ENCODE measurements at places on chromosomes 1 and 21.

GRCh38 chr1:43602990-43603389 lies 47.0 kb upstream of the KDM4A start:
- DNase-seq: no peak

DNA sequence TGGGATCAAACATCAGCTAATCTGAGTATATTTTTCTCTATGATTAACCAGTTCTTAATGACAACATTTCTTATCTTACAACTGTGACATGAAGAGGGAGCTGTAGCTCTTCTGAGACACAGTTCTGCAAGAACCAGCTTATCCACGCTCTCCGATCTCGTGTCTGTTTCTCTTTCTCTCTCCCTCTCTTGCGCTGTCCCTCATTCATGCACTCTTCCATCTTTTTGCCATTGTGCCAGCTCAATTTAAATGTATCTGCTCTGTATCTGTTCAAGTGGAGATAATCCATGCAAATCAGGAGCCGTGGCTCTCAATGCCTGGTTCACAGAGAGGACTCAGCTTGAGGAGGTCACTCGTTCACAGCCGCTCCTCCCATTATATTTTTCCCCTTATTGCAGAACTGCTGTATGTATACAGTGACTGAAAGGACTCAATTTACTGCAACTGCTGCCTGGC lies 494.7 kb upstream of the ADGRL2 start:
- DNase-seq: no peak

GRCh38 chr1:211912038-211912437 lies 81.5 kb upstream of the LPGAT1 start:
- no peak for DNase-seq

DNA sequence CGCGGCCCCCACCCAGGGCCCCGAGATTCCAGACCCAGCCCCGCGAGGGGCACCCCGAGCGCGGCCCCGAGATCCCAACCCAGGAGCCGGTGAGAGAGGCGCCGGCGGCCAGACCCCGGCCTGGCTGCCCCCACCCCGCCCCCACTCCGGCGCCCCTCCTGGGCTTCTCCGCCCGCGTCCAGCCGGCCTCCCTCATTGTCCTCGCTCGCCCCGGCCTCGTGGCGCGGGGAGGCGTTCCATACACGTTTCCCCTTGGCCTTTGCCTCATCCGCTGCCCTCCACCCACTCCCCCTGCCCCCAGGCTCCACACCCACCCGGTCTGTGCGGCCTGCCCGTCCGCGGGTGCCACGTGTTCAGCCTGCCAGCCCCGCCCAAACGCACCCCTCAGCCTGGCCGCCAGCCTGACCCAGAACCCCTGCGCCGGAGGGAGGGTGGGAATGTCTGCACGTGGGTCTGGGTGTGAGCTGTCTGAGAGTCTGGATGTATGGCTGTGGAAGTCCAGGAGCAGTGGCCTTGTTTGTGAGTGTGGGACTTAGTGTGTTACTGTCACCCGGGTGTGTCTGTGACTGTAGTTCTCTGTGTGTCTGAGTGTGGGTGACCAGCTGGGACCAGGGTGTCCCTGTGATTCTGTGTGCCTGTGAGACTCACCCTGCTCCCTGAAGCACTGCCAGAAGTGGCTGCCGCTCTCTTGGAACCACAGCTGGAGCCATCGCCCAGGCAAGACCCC lies 681 bp downstream of the B4GALT2 start:
- peak; percentile 63 for DNase-seq

DNA sequence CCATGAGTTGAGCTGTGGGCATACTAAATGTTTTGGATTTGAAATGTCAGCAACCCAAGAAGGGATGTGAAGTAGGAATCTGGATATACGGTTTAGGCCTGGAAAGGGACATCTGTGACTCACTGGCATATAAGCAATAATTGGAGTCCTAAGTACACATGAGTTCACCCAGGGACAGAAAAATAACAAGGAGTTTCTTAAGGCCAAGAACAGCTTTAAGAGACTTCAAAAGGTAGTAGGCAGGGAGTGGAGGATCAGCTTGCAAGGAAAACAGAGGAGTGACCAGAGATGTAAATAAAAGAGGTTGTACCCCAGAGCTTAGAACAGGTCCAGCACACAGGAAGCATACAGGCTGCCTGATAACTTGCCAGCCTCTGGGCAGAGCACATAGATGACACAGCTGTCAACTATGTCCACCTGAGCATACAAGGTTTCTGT lies 28.1 kb downstream of the TMEM50B start:
- no peak for DNase-seq

DNA sequence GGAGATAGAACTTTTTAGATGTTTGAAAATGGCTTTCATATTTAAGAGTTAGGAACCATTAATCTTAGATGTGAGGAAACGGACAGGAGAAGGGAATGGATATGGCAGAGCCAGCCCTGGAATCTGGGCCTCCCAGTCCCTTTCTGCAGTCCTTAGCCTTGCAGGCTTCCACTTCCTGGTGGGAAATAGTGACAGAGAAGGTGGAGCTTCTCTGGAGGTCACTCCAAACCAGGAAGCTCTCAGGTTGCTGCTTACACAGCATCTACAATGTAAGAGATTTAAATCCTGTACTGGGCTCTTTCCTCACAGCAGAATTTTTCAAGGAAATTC lies 2.5 kb downstream of the S100A11 start:
- no peak for DNase-seq

DNA sequence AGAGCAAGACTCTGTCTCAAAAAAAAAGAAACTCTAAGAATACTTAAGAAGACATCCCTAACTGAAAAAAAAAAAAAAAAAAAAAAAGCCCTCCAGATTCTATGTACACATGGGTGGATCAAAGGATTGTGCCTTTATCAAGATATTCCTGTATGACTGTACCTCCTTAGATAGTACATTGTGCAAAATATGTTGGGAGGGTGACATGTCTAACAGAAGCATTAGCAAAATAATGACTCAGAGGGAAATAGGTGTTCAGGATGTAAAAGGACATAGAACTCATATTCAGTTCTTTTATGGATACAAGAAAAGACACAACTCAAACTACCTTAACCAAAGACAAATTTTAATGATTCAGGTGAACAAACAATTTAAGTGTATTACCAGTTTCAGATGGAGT lies 269.8 kb upstream of the KAZN start:
- no peak for DNase-seq

DNA sequence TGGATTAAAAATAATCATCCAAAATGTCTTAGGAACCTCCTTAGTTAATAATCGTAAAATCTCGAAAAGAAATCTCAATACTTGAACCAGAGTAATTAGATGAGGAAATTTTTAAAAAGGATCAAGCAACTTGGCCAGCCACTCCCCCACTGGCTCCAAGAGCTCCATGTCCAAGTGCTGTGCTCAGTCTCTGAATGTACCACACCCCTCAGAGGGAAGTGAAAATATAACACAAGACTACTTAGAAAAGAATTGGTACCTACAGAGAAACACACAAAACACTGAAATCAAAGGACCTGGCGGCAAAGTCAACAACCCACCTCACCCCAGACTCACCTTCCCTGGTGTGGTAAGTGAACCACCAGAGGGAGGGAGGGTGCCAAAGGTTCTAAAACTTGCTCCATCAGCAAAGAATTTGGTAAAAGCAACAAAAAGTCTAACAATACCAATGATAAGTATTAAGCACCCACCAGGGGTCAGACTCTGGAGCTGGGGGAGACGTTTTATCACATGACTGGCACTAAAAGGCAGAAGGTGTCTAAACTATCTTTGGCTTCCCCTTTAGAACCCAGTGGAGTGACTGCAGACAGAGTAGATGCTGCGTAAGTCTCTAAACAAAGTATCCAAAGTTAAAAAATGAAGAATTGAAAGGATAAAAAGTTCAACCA lies 14.0 kb downstream of the LBR start:
- no peak for DNase-seq

GRCh38 chr1:162704673-162705424 lies 72.6 kb downstream of the DDR2 start:
- no peak for DNase-seq

- no peak for DNase-seq
Observed at GRCh38 chr1:201302163-201303152, 19.2 kb downstream of the PKP1 start.

DNA sequence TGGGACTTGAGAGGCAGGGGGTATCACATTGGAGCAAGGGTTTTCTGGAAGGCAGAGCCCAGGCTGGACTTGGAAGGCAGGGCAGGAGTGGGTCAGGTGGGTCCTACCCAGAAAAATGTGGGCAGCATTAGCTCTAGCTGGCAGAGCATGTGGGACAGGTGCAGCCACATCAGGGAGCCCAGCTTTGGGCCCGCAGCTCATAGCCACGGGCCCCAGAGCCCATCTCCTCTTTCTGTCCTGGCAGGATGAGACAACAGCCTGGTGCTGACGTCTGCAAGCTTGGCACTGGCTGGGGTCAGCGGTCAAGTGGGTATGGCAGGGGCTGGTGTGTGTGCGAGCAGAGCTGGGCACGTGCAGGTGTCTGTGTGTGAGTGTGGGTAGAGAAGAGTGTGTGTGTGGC lies 154.7 kb downstream of the GRIK3 start:
- no peak for DNase-seq

DNA sequence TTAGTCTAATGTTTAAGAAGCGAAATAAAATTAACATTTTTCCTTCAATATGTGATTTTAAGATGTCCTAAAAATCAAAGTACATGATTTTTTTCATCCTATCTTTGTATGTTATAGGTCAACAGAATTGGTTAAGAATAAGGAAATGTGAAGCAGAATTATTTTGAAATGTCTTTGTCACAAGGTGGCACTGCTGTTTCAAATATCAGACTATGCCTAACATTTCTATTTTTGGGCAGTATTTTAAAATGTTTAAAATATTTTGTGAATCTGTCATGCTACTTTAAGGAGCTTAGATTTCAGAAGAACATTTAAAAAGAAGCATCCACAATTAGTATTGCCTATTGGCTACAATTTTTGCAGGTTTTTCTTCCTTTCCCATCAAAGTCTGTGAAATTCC lies 38.7 kb downstream of the AMY1C start:
- DNase-seq: no peak
